ENCODE measurements at places on chromosomes 7 and 10. TPM values are rescaled to one million over a fixed set of nuclear protein-coding genes. Genes with fewer than 3 reads are reported as not detected.

The ATOH7 gene
- not detected for total RNA-seq

The CALN1 gene
- total RNA-seq: 0.91 TPM

The ADCY1 gene
- 0.34 TPM for total RNA-seq

- H3K27me3 ChIP-seq: no peaks in the 10 kb centered on the region
- no peaks in the 10 kb centered on the region for H3K4me1 ChIP-seq
- DNase-seq: no peak
- no peak overlapping the region for H3K27ac ChIP-seq
- H3K36me3 ChIP-seq: peaks cover 24% of the 10 kb centered on the region
Measured at GRCh38 chr7:2527505-2528467, 8.2 kb downstream of the LFNG start.

DNA sequence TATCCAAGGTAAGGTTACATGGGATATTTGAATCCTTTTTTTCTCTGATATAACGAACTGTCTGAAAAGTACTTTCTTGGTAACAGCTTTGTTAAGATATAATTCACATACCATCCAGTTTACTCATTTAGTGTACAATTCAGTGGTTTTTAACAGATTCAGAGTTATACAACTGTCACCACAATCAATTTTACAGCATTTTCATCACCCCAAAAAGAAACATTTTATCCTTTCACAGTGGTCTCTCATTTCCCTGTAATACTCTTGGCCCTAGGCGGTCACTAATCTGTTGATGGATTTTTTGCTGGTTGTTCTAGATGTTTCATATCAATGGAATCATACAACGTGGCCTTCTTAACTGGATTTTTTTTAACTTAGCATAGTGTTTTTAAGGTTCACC is 91.6 kb downstream of the GLCCI1 start:
- no peaks in the 10 kb centered on the region for H3K27me3 ChIP-seq
- H3K4me3 ChIP-seq: no peak overlapping the region
- no peak for DNase-seq
- no peak overlapping the region for H3K27ac ChIP-seq

Measured in lung (tissue), 17 donors.